ENCODE measurements at places on chromosomes 5 and 9.

GRCh38 chr9:72537011-72537545 lies 15.7 kb downstream of the TMC1 start:
- DNase-seq: no peak

GRCh38 chr5:32342656-32343055 lies 29.9 kb upstream of the MTMR12 start:
- no peak for DNase-seq

GRCh38 chr9:24824607-24825006 lies 278.9 kb upstream of the IZUMO3 start:
- no peak for DNase-seq

- DNase-seq: no peak
Observed at GRCh38 chr9:34512131-34513078, 10.4 kb downstream of the ENHO start.
